ENCODE measurements at places on chromosomes 6 and 20. TPM values are rescaled to one million over a fixed set of nuclear protein-coding genes. Genes with fewer than 3 reads are reported as not detected.
A peak's percentile ranks its signal among the peaks of the same experiment; 100 is the strongest.

DNA sequence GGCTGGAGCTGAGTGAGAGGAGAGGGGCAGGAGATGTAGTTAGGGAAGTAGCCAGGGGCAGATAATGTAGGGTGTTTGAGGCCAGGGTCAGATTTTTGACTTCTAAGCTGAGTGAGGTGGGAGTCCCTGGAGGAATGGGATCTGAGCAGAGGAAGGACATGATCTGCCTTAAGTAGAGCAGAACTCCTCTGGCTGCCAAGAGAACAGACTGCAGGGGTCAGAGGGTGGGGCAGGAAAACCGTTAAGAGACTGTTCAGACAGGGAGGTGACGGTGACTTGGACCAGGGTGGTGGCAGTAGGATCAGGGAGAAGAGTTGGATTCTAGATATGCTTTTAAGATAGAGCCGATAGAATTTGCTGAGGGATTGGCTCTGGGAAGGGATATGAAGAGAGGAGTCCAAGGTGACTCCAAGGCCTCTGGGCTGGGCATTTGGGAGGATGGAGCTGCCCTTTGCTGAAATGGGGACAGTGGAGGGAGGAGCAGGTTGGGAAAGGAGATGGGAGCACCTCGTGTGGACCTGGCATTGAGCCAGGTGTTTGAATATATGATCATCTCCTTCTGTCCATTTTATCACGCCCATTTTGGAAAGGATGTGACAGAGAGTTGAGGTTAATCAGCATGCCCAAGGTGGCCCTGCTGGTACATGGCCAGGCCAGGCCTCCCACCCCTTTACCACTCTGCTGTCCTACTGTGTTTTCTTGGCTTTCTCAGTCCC, 18.8 kb downstream of the EYA2 start:
- H3K36me3 ChIP-seq, result no peaks in the 10 kb centered on the region
- H3K27me3 ChIP-seq, result no peaks in the 10 kb centered on the region
- peaks cover 17% of the 10 kb centered on the region for H3K4me1 ChIP-seq
- H3K4me3 ChIP-seq, result no peak overlapping the region
- DNase-seq, result no peak

DNA sequence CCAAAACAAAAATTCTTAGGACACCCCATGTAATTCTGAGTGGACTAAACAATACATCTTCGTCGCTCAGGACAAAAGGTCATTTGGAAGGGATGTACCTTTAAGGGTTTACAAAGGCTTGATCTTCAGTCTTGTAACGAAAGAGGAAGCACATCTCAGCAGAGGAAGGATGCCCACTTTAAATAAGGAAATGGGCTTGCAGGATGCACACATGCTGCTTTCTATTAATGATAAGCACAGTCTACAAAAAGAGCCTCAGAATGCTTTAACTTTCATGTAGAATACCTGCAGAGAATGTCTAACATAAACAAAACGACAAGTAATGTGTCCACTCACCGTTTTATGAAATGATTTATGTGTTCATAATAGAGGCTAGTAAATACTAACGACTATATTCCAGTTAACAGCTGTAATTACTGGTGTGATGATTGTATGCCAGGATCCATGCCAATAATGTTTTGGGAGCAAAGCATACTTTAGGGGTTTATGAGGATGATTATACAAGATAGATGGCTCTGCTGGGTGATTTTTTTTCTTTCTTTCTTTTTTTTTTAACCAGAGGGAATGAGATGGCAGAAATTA, 216.9 kb downstream of the GMDS start:
- H3K4me1 ChIP-seq, result peaks cover 7% of the 10 kb centered on the region
- H3K4me3 ChIP-seq, result no peak overlapping the region
- no peak for DNase-seq
- no peaks in the 10 kb centered on the region for H3K27me3 ChIP-seq
- H3K36me3 ChIP-seq, result no peaks in the 10 kb centered on the region

- H3K27ac ChIP-seq, result no peak overlapping the region
- no peaks in the 10 kb centered on the region for H3K27me3 ChIP-seq
- no peaks in the 10 kb centered on the region for H3K36me3 ChIP-seq
- peak overlapping the region; percentile 50 for H3K4me3 ChIP-seq
- DNase-seq, result peak; percentile 67
These were observed 62.7 kb upstream of the ZNF133 start for GRCh38 chr20:18225632-18226031.

GRCh38 chr20:39660965-39661364, 698.8 kb downstream of the DHX35 start:
- H3K4me3 ChIP-seq, result no peak overlapping the region
- H3K36me3 ChIP-seq, result no peaks in the 10 kb centered on the region
- H3K27ac ChIP-seq, result peak overlapping the region; percentile 24
- H3K27me3 ChIP-seq, result no peaks in the 10 kb centered on the region
- DNase-seq, result no peak

GRCh38 chr6:125821825-125822281, 31.1 kb downstream of the NCOA7 start:
- H3K27ac ChIP-seq, result no peak overlapping the region
- no peaks in the 10 kb centered on the region for H3K27me3 ChIP-seq
- H3K4me1 ChIP-seq, result peaks cover 27% of the 10 kb centered on the region
- H3K4me3 ChIP-seq, result no peak overlapping the region
- no peak for DNase-seq
- H3K36me3 ChIP-seq, result peaks cover 10% of the 10 kb centered on the region

- no peaks in the 10 kb centered on the region for H3K4me1 ChIP-seq
- H3K36me3 ChIP-seq, result no peaks in the 10 kb centered on the region
- DNase-seq, result peak; percentile 3
- H3K4me3 ChIP-seq, result no peak overlapping the region
- H3K27me3 ChIP-seq, result no peaks in the 10 kb centered on the region
These were observed 769.7 kb downstream of the PTPRT start for GRCh38 chr20:42419814-42420532.

DNA sequence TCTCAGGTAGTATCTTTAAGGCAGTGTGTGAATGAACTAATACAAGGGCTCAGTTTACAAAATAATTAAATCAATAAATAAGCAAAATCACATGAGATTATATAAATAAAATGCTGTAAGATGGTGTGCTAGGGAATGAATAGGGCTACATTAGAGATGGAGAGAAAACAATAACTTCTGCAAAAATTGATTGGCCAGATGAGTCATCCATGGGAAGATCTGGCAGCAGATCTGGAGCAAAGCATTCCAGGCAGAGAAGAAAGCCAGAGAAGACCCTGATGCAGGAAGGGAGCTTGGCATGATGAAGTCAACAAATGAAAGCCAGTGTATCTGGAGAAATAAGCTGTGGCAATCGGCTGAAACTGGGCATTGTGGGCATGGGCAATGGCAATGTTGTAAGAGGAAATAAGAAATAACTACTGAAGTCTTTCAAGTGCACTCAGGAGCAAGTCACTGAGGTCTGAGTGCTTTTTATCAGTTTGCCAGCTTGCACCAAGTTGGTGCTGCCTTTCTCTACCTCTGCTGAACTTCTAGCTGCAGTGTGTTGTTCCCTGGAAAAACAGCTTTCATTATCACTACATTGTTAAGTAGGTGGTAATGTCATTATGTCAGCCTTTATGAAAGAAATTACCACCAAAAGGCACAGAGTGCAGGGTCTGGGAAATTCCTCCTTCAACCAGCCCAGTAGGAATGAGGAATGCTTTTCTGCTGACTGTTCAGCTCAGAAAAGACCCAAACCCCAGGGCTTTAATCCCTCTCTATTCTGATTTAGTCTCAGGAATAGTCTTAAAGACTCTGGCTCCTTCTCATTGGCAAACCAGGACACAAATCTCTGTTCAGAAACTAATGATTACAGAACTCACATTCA, 231.6 kb downstream of the HTR1B start:
- no peak for DNase-seq
- H3K36me3 ChIP-seq, result no peaks in the 10 kb centered on the region
- H3K27me3 ChIP-seq, result no peaks in the 10 kb centered on the region

DNA sequence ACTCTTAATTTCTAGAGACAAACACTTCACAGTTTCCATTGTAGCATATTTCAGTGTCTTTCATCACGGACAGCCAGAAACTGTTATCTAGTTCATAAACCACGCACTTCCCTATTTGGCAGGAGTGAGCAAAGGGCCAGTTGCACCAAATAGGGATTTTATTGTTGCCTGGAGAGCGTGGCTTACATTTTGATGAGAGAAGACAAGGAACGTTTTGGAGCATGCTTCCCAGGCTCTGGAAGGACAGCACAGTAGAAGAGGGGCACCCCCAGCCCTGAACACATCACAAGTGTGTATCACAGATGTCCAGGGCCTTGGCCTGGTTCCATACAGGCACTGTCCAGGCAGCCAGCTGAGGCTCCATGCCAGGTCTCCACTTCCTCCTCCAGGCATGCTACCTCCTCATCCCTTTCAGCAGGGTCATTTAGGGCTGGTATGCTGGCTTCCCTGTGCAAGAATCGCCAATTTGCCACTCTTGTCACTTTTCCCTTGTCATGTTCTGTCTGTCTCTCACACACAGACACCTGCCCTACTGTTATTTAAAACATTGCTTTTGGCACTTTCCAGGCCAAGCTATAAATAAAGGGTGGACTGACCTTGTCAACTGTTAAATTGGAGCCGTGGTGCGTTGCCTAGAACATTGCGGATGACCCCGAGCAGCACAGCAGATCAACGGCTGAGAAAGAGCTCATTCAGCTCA, 235.0 kb upstream of the GMDS start:
- no peak overlapping the region for H3K4me3 ChIP-seq
- peaks cover 14% of the 10 kb centered on the region for H3K4me1 ChIP-seq
- H3K27me3 ChIP-seq, result peaks cover 6% of the 10 kb centered on the region
- DNase-seq, result no peak
- no peak overlapping the region for H3K27ac ChIP-seq
- H3K36me3 ChIP-seq, result no peaks in the 10 kb centered on the region

Gene EPPIN
- total RNA-seq, result not detected

Gene TMEM170B
- 3.8 TPM for total RNA-seq

Gene TCF19
- total RNA-seq, result 5.9 TPM

Gene ADGRG6
- total RNA-seq, result 0.36 TPM

Gene KCTD20
- 182 TPM for total RNA-seq

Gene POPDC3
- 32.6 TPM for total RNA-seq

Gene ATP6V1G2
- total RNA-seq, result 2.2 TPM
